ENCODE measurements at places on chromosomes 4 and X. TPM values are rescaled to one million over a fixed set of nuclear protein-coding genes. Genes with fewer than 3 reads are reported as not detected.

GRCh38 chr4:43244688-43245382 lies 352.3 kb downstream of the GRXCR1 start:
- DNase-seq = no peak

DNA sequence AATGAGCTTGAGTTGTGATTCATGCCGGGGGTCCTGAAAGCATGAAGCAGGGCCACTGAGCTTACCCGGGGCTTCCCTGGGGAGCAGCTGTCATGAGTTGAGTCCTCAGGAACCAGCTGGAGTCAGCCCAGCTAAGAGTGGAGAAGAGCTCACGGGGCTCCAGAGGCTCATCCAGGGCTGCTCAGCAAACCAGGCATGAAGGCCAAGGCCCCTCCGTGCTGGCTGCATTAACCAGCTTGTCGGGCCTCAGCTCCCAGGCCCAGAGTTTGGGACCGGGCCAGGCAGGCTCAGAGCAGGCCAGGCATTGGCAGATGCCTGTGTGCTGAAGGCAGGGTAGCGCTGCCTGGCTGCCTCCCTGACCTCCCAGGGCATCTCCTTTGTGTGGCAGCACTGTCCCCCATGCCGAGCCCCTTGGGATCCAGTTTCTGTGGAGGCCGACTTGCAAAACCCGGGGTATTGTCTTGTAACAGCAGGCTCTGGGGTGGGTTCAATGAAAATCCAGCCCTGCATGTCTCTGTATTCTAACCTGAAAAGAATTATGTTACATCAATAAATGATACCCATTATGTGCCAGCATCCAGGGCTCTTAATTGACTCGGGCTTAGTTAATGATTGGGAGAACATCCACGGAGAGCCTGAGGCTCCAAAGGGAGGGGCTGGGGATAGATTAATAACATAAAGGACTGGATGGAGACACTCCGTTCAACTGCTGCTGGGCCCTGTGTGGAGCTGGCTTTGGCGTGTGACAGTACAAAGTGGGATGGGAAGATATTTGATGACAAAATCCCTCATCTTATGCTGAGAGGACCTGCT lies 68.0 kb upstream of the MSX1 start:
- no peak for DNase-seq

DNA sequence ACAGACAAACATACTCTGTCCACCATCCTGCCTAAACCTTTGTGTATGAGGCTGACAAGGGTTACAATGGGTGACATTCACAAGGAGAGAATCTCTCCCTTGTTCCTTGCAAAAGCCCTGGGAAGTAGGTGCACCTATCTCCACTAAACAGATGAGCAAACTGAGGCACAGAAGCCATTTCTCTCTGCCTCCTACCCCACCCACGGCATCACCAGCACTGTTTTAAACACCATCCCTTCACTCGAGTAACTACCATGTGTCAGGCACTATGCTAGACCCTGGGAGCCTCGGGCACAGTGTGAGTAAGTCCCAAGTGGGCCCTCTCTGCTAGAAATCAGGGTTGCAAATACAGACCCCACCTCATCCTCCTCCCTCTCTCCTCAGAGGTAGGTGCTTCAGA lies 899 bp downstream of the LYAR start:
- no peak for DNase-seq

GRCh38 chr4:44914748-44915147 lies 188.4 kb upstream of the GNPDA2 start:
- no peak for DNase-seq

Gene ITGB1BP2
- total RNA-seq = 3.5 TPM

Gene TMEM150C
- total RNA-seq = 1.2 TPM

All from HCT116 (cell line).